ENCODE measurements at places on chromosomes 5 and 9. TPM values are rescaled to one million over a fixed set of nuclear protein-coding genes. Genes with fewer than 3 reads are reported as not detected.

PCDHA3 gene
- not detected for polyA plus RNA-seq

DNA sequence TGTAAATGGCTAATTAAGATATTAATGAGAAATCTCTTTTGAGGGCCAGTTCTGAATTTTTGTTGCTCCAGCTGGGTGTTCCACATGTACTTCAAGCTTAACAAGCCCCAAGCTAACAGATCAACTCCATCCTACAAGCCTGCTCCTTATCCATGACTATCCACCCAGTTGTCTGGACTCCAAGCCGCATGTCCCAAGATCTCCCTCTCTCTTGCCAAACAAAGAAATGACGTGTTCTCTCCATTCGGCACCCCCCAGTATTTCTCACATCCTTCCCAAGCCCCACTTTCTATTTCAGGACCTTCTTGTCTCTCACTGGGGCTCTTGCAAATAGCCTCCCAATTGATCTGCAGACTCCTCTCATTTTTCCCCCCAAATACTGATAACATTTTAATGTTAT lies 15.8 kb upstream of the PTPN3 start:
- no peak for DNase-seq

GRCh38 chr5:33470544-33470943 lies 29.8 kb downstream of the TARS1 start:
- DNase-seq, result no peak

GRCh38 chr5:72508241-72509170 lies 1.3 kb upstream of the ZNF366 start:
- DNase-seq, result no peak

GRCh38 chr9:113673726-113674125 lies 202.4 kb upstream of the ZNF618 start:
- no peak for DNase-seq

- no peak for DNase-seq
Observed at GRCh38 chr9:96222132-96222531, 79.8 kb downstream of the HSD17B3 start.

DNA sequence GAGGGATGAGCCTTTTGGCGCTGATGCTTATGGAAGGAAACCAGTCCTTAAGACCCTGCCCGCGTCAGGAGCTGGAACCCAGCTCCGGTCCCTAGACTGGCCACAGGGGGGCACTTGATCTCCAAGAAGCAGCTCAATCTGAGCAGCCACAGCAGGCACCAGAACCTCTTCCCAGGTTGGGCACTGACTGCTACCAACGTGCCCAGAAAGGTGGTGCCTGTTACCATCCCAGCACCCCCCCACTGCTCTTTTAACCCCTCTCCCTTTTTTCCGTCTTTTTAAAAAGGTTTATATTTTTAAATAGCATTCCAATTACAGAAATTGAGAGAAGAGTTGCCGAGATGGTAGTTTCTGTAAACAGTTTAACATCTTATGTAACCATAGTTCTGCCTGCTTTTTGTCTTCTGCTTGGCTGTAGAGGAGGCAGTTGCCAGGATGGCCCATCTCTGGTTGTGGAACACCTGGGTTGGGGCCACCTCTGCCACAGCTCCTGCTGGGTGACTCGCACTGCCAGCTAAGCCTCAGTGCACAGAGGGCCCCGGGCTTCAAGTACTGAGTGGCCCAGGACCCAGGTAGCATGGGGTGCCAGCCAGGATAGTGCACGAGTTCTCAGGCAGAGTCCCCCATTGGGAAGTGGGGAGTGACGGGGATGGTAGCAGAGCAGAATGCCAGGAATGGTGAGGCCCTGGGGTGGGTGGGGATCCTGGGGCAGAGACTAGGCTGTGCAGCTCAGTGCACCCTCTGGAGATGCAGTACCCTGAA lies 62.8 kb downstream of the PFDN1 start:
- DNase-seq, result peak; percentile 10

GRCh38 chr9:114303571-114303970 lies 19.3 kb upstream of the ORM1 start:
- no peak for DNase-seq

DNA sequence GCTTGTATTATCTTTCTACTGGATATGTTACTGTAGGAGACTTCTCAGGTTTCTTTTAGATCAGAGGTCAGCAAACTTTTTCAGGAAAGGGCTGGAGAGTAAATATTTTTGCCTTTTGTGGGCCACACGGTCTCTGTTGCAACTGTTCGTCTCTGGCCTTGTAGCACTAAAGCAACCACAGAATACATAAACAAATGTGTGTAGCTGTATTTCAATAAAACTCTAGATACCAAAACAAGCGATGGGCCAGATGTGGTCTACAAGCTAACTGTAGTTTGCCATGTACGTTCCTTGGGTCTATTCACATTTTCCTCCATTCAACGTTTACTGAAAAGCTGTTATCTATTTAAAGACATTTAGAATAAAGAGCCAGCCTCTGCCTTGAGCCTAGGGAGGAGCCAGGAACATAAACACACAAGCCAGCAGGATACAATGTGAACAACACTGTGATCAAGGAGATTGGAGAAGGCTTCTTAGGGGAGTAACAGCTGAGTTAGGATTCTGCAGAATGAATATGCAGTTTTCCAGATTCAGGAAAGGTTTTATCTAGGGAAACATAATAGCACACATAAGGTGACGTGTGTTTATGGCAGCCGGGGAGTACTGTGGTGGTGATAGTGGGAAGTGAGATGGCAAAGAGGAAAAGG lies 33.0 kb upstream of the HOMER1 start:
- DNase-seq, result no peak

DNA sequence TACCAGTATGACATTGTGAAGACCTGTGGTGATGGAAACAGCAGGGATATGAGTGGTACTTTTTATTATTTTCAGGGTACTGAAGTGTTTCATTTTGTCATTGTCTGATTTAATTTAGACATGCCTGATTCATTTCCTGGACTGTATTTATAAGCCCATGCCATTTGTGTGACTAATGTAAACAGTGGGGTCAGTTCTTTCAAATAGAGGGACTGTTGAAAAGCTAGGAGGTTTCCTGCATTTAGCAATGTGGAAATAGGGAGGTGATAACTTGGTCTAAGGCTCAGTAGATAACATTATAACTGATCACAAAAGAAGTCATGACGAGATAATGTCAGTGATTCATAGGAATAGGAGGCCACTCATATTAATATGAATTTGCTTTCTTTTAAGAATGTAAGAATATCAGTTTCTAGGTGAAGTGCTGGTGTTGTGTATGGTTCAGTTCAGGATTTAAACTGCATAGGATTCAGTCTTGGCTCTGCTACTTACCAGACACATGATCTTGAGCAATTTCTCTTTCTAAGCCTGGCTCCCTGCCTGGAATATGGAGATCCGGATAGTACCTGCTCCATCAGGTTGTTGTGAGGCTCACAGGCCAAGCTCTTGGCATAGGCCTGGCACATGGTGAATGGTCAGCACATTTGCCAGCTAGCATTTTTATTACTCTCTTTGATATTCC lies 7.5 kb downstream of the RASGRF2 start:
- no peak for DNase-seq

SPINK5 gene
- not detected for polyA plus RNA-seq

DNA sequence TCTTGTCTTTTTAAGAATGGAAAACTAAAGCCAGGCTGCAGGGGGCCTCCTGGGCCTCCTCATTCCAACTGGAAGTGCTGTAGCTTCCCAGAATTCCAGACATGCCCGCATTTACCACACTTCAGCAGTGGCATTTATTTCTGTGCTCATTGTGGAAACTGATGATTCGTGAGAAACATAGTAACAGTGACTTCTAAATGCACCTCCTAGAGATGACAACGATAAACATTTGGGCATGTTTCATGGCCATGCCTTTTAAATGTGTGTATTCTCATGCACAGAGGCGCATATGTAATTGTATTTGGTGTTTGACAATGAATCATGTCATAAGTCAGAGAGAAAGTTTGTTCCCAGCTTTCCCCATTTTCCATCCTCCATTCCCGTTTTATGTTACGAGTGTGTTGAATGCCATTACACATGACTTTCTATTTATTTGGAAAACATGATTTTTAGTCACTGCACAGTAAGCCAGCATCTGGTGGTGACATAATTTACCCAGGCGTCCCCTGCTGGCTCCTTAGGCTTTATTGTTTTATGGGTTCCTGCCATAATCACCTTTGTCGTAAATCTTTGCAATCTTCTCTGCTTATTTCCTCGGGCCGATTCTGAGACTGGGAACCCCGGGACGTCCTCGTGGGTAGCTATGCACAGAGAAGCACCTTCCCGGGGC lies 68.8 kb upstream of the FCN2 start:
- DNase-seq, result no peak

DNA sequence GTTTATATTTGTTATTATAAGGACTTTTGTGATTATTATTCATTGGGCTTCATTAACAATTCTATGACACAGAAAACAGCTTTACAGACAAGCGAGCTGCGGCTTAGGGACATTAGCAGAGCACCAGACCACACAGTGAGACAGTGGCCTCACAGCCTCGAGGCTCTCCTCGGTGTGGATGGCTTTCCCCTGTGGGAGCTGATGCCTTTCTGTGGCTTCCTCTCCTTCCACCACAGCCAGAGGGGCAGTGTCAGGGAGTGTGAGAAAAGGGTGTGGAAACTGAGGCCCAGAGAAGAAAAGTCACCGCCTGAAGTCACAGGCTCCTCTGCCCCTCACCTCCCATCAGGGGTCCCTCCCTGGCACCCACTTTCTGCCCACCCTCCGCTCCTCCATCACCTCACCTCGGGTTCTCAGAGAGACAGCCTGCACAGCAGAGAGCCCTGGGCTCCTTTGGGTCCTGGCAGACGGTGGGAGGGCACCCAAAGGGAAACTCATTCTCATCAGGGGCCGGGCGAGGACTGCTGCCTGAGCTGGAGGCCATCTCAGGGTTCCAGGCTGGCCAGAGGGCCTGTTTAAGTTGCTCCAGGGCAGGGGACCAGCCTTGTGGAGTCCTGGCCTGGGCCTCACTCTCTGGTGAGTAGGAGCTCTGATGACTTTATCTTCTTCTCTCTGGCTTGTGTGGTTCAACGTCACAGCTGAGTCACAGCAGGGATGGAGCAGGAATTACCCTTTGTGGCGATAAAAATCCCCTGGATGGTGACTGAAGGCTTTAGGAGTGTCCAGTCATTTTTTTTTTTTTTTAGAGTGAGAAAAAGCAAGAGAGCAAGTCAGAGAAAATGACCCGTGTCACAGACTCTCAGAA lies 830 bp downstream of the TRAF1 start:
- peak; percentile 63 for DNase-seq

- no peak for DNase-seq
Observed at GRCh38 chr5:179272326-179273072, 72.8 kb downstream of the ADAMTS2 start.

DNA sequence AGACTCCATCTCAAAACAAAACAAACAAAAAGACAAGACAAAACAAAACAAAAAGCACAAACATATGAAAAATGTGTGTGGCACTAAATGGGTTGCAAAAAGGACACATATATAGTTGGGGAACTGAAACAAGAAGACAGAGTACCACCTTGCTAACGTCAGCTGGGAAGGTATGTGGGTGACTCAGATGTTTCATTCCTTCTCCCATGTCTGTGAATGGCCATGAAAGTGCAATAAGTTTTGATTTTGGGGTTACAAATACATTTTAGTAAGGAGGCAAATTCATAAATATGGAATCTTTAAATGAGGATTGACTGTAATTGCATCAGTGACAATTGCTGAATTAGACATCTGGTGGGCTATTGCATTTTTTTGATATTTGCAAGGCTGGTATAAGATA lies 81.6 kb upstream of the KLF4 start:
- DNase-seq, result no peak

DNA sequence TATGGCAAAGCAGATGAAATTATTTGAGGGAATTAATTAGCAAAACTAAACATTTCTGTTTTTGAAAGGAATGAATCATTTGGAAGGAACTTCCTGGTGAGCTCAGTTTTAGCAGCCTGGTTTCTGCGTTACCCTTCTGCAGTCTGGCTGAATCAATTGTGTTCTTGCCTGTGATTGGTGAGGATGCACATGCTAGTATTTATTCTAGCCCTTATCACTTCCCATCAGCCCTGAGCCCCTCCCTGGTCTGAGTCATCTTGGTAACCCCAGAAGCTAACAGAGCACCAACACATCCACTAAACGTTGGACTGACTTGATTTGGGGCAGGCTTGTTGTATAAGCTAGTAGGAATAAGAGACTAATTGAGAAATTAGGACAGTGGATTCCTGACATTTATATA lies 6.6 kb downstream of the TJP2 start:
- DNase-seq, result peak; percentile 39

DNA sequence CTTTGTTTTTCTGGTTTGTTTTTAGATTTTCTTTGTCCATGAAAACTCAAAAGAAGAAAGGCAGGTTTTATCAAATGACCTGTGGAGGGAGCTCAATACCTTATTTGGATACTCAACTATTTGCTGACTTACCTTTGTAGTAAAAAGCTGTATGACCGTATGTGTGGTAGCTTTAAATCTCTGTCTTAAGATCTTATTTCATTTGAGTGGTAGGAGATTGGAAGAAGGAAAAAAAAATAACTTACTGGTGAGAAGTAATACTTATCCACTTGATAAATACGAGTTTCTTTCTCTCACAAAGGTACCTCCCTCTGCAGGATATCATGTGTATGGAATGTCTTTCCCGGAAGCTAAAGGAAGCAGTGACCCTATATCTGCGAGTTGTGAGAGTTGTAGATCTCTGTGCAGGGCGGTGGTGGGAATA lies 15.0 kb downstream of the FBXO38 start:
- no peak for DNase-seq

- no peak for DNase-seq
Observed at GRCh38 chr5:90982576-90982975, 400.5 kb downstream of the ARRDC3 start.

GRCh38 chr5:178281331-178281730 lies 48.7 kb upstream of the PHYKPL start:
- no peak for DNase-seq

SPATA31E1 gene
- polyA plus RNA-seq, result not detected

PCDHB6 gene
- polyA plus RNA-seq, result not detected

DNA sequence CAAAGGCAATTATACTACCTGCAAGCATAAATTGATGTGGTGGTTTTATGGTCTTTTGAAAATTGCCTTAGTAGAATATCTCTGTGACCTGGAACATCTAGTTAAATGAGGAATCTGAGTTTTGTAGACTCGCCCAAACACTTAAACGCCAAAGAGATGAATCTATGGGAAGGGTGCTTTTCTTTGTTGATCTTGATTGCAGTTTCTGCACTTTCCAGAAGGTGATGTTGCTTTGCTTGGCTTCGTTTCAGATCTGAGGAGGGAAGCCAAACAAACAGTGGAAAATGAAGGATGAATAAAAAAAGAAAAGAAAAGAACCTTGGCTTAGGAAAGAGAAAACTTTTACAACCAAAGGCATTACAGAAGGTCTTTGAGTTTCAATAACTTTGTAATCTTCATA lies 1021.2 kb downstream of the NR2F1-AS1 start:
- no peak for DNase-seq

Data from CD4-positive, CD25-positive, alpha-beta regulatory T cell (primary cell).